H7 (cell line): ENCODE measurements at places on chromosomes 5 and 9. TPM values are rescaled to one million over a fixed set of nuclear protein-coding genes. Genes with fewer than 3 reads are reported as not detected.

RALGDS gene
- total RNA-seq: 24.4 and 24.6 TPM in 2 replicates

SPINK13 gene
- total RNA-seq: not detected in 2 replicates

GNAQ gene
- total RNA-seq: 24.8 and 29.8 TPM in 2 replicates

PPP3R2 gene
- total RNA-seq: not detected in 2 replicates
